ENCODE measurements at places on chromosomes 4 and X. TPM values are rescaled to one million over a fixed set of nuclear protein-coding genes. Genes with fewer than 3 reads are reported as not detected.

DNA sequence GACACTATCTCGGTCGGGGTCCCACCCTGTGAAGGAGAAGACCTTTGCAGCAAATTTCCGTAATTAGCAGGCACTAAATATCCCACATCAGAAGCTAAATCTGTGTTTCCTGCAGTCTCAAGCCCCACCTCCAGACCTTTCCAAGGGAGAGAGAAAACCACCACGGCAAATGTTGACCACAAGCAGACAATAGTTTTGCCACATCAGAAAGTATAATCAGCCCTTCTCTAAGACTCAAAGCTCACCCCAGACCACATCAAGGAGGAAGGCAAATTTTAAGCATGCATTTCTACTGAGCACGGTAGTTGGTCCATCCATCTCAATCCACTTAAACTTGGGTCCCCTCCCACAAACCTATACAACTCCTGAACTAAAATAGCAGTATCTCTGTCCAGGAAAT lies 398.5 kb downstream of the GPM6A start:
- DNase-seq = no peak

GRCh38 chr4:183658362-183659028 lies 490 bp downstream of the RWDD4 start:
- DNase-seq = peak; percentile 55

GRCh38 chrX:147180886-147181285 lies 366.3 kb upstream of the CXorf51A start:
- no peak for DNase-seq

The C1QTNF7 gene
- 0.30 TPM for total RNA-seq

GRCh38 chr4:22099896-22100295 lies 151.3 kb upstream of the KCNIP4 start:
- DNase-seq = no peak
